ENCODE measurements at places on chromosomes 16 and 17.

GRCh38 chr17:75638893-75639292 is 5.7 kb downstream of the SMIM5 start:
- no peak for DNase-seq

DNA sequence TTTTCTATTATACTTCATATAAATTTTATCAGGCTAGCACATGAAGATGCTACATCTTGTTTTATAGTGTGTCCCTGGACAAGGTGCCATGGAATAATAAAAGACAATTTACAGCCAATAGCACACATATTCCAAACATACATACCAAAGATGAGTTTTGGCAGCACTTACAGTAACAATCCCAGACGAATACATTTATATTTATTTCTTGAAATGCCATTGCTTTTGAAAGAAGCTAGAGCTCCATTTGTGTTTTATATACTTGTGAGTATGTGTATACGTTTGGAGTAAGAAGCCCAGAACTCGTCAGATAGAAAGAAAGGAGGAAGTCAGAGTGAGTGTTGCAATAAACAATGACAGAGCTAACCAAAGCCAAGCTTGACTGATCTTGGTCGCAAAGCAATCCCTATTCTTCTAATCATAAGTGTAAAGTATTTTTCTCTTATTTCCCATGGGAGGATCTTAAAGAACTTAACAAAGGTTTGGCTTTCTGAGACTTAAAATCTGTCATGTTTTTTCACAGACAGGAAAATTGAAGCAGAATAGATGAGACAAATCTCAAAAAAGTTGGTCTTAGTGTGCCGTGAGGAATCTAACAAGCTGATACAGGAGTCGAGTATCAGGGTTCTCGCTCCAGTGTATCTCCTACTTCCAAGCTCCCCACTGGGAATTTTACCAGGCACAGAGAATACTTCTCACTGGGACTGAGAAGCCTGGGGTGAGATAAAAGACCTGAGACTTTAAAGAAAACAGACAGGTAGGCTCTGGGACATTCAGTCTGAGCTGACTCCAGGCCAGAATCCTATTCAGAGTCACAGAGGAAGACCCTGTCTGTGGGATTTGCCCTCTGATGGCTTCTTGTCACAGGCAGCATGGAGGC is 175.4 kb downstream of the AATF start:
- DNase-seq: no peak

GRCh38 chr17:42193969-42194899 is at the start of gene GHDC:
Gene GHDC, minus strand, starts transcription at chr17:42194494. Its CDS starts 913 bp downstream, at chr17:42193581.
- peak; percentile 70 for DNase-seq

DNA sequence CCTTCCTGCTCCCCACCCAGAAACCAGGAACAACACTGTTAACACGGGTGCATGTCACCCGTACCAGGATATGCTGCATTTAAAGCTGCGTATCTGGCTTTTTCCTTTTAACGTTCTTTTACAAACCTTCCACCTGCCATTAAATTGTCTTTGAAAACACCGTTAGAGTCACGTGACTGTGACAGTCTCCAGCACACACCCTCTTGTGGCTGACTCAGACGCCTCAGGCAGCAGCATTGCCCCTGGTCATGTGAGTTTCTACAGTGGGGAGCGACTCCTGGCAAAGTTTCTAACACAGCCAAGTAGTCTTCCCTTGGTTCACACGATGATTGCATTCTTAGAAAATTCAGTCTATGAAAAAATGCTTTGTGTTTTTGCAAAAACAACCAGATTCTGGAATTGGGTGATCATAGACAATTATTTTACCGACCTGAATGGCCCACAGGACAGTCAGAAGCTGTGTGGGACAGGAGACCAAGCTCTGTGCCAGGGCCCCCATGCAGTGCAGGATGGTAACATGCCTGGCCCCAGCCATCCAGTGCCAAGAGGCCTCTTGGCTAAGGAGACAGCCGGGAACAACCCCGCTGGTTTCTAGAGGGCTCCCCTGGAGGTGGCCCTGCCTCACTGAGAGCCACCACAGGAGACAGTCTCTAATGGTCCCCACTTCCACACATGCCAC is 199.1 kb downstream of the KATNIP start:
- DNase-seq: no peak

GRCh38 chr17:34899643-34900291 is 61.5 kb downstream of the CCT6B start:
- no peak for DNase-seq

DNA sequence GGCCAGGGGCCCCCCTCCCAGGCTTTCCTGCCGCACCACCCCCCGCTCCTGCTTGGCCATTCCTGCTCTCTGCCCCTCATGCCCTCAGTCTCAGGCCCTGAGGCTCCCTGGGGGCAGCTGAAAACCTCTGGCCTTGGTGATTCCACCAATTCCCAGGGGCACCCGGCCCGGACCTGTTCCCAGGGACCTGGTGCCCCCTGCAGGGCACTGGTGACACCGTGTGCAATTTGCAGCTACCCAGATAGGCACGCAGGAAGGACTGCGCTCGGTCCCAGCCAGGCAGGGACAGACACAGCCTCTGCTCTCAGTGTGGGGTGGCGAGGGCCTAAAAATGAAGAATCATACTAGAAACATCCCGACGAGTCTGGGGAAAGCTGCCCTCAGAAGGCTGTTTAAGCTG is 13.4 kb downstream of the WFDC1 start:
- no peak for DNase-seq

- DNase-seq: no peak
These were observed 447.2 kb downstream of the KIF2B start for GRCh38 chr17:54269881-54270280.

GRCh38 chr16:74740795-74741304 is 33.8 kb downstream of the FA2H start:
- no peak for DNase-seq

- DNase-seq: no peak
These were observed 17.4 kb upstream of the BRD7 start for GRCh38 chr16:50386139-50386538.

DNA sequence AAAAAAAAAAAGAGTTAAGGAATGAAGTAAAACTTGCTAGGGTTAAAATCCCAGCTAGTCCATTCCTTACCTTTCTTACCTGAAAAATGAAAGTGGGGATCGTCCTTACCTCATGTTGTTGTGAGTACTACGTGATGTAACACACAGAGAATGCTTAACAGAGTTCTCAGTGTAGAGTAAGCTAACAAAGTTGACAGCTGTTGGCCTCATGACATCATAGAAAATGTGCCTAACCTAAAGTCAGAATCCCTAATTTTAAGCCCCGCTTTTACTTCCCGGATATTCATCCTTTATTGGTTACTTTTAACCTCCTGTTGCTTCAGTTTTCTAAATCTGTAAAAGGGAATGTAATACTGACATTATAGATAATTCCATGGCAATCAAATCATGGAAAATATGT is 505.8 kb upstream of the HSBP1 start:
- no peak for DNase-seq

GRCh38 chr17:66443166-66443565 is 140.8 kb downstream of the PRKCA start:
- DNase-seq: no peak

GRCh38 chr16:17947165-17947564 is 389.4 kb downstream of the NPIPA8 start:
- no peak for DNase-seq

DNA sequence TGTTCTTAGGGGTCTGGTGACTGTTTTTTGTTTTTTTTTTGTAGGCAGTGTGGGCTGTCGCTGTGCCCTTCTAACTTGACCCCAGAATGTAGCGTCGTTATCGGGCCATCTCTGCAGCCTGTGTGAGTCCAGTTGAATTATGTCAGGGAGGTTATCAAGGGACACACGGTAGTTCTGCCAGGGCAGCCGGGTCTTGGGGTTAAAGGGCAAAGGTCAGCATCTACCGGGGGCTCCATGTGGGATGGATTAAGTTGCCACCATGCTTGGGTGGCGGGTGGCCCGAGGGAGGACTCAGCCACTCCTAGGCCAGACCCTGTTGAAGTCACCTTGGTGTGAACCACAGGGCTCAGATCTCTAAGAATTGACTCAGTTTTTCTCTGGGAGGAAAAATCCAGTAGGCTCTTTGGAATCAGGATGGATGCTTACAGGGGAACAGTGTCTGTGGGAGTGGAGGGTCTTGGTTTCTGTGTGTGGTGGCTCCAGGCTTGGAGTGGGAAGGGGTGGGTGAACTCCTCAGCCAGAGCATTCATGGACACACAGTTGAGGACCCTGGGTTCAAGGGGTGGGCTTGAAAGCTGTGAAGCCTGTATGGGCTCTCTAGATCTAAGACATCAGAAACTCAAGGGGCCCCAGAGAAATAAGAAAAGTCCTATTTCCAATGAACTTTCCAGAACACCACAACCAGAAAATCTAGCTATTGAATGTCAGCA is 191.7 kb downstream of the IRF8 start:
- no peak for DNase-seq

- DNase-seq: no peak
These were observed 14.5 kb downstream of the PSKH1 start for GRCh38 chr16:67907397-67908180.

DNA sequence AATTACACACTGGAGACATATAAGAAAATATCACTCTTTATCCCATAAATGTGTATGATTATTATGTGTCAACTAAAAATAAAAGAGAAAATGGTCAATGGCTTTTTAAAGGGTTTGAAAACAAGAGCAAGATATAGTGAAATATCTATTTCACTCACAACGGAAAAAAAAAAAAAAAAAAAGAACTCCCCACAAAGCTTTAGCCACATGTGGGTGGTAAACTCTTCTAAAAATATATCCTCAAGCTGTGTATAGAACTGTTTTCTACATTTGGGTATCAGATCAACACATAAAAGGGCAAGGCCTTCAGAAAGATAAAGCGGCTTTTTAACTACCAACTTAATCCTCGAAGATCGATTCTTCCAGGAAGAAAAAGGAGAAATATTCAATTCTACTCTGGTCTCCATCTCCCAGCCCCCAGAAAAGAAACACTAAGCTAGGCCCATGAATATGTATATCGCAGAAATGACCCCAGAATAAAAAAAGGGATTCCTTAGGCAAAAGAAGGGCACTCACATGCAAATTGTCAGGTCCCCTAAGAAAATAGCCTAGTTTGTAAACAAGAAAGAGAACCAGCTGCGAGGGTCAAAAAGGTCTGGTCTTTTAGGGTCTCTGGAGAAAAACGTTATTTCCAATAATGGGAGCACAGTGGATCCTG is 4.4 kb downstream of the LITAF start:
- no peak for DNase-seq

DNA sequence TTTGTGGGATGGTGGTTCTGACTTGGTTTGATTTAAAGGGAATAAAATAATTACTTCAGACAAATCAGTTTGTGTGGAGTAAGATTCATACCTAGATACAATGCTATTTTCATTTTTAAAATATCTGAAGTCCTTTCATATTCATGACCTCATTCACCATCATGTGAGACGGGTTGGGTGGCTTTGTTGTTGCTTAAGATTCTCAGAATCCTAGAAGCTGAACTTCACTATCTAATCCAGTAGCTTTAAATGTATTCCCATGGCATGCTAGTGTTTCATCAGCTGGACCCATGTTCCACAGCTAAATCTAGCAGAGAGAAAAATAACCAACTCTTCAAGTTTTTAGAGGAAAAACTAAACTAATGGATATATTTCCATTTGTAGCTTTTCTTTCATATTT is 2.7 kb upstream of the AMFR start:
- DNase-seq: no peak

GRCh38 chr17:66799849-66800537 is 34.9 kb upstream of the CACNG5 start:
- DNase-seq: no peak

DNA sequence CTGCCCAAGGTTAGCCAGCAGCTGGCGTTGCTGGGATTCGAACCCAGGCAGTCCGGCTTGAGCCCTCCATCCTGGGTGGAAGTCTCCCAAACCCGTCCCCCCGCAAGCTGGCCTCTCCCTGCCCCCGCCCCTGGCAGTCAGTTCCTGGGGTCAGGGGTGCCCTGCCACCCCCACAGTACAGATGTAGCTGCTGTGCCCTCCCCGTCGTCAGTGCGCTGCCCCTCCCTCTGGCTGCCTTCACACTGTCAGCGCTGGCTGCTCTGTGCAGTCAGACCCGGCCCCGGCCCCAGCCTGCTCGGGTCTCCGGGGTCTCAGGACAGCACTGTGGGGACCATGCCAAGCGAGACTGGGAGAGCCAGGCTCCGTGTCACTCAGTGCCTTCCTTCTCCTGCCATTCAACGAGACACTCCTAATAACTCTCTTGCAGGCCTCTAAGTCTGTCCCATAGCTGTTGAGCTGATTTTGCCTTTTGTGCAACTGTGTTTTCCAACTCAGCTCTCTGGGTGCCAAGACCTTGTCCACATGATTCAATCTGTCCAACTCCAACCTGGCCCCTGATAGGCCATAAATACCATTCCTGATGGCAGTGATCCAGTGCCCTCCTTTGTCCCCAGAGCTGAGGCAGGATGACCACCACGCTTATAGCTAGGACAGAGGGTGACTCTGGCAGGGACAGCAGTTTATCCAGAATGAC is 55.5 kb upstream of the IL34 start:
- DNase-seq: no peak

DNA sequence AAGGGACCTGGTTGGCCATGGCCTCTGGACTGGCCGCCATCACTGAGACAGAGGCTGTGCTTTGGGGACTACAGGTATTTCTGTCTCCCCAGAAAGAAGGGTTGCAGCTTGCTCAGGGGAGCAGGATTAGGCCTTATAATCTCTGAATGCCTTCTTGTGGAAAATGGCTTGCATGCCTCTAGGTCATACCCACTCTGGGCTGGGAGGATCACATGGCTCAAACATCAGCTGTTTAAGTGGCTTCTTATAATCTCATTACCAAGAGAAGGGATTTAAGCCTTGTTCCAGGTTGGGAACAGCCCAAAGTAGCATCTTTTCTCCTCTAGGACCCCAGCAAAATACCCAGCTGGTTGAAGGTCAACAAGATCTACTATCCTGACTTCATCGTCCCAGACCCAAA is 19.1 kb downstream of the LIG3 start:
- DNase-seq: no peak

GRCh38 chr17:33014751-33015150 is 23.1 kb downstream of the SPACA3 start:
- DNase-seq: no peak

- DNase-seq: no peak
These were observed 24.5 kb downstream of the RNF135 start for GRCh38 chr17:30995347-30995746.

DNA sequence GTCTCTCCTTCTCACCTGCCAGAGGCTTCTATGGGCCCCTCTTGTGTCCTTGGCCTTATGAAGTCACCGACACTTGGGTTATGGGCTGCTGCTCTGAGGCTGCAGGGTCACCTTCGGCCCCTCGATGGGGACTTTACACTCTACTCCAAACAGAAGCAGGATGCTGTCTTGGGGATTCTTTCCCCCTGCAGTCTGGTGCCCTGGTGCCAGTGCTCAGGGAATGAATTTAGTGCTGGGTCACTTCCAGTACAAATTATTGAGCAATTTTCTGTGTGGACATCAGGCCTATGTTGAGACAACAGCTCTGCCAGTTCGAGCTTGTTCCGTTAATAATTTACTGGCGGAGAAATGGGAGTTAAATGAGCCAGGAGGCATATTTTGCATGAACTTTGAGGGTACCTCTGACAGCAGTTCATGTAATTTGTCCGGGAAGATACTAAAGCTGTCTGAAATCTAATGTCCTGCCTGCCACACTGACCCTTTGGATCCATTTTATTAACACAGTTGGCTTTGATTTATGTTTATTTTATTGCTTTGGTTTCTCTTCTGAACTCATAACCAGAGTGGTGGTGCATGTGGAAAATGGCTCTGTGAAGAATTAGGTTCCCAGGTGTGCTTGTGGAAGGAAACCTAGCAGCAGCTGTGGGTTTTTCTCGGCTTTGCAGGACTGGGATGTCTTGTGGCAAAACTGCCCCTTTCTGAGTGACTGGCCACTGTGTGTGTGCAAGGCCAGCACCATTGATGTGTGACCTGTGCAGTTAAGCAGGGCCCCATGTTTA is 34.1 kb upstream of the DHX8 start:
- no peak for DNase-seq

- DNase-seq: no peak
These were observed 7.5 kb upstream of the BCO1 start for GRCh38 chr16:81231014-81231413.

All from stimulated activated CD8-positive, alpha-beta memory T cell treated with anti-CD3 and anti-CD28 coated beads, Interleukin-4, amount 100 ng/mL, for 24 hours (primary cell).